ENCODE measurements at places on chromosomes 16 and 17. TPM values are rescaled to one million over a fixed set of nuclear protein-coding genes. Genes with fewer than 3 reads are reported as not detected.
A peak's percentile ranks its signal among the peaks of the same experiment; 100 is the strongest.

GRCh38 chr16:51317575-51317974 is 166.5 kb upstream of the SALL1 start:
- H3K27ac ChIP-seq = no peak overlapping the region
- DNase-seq = no peak
- H3K4me1 ChIP-seq = no peaks in the 10 kb centered on the region
- H3K27me3 ChIP-seq = no peaks in the 10 kb centered on the region
- no peaks in the 10 kb centered on the region for H3K36me3 ChIP-seq

The SLC35B1 gene
- total RNA-seq = 140 TPM

GRCh38 chr17:8728251-8728938 is 16.2 kb downstream of the CCDC42 start:
- H3K36me3 ChIP-seq = no peaks in the 10 kb centered on the region
- H3K27me3 ChIP-seq = no peaks in the 10 kb centered on the region
- no peak overlapping the region for H3K4me3 ChIP-seq
- DNase-seq = no peak

The NXPH3 gene
- total RNA-seq = 2.2 TPM

DNA sequence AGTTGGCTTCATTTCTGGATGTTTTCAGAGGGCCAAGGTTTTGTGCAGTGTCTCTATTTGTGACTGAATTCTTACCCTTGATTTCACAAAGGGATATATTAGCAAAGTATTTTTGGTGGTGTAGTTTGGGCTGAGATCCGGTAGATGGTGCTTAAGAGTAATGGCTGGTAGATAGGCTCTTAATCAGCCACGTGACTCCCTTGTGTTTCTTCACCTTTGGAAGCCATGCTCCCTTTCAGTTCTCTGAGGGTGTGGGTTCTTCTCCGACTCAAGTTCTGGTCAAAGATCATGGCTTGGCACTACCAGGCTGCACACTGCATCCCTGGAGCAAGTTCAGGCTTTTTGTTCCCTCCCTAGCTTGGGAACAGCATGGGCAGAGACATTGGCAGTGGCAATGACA is 887.3 kb downstream of the CDH8 start:
- no peak for DNase-seq
- no peak overlapping the region for H3K27ac ChIP-seq
- no peak overlapping the region for H3K4me3 ChIP-seq
- no peaks in the 10 kb centered on the region for H3K36me3 ChIP-seq

DNA sequence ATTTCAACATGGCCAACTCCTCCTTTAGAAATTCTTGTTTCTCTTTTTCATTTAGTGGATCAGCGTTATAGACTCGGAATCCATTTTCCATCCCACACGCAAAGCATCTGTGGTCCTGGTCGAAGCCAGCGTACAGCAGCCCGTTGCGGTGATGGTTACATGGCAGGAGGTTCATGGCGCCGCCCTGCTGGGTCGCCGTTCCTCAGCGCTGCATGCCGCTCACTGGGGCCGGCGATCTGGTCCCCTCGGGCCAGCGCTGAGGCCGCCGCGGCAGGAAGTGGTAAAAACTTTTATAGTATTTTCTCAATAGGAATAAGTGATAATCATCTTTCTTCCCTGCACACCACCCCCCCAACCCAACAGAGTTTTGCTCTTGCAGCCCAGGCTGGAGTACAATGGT is 29.9 kb upstream of the RHOT1 start:
- DNase-seq = no peak
- H3K4me1 ChIP-seq = peaks cover 15% of the 10 kb centered on the region
- no peaks in the 10 kb centered on the region for H3K27me3 ChIP-seq
- no peak overlapping the region for H3K27ac ChIP-seq
- no peak overlapping the region for H3K4me3 ChIP-seq

DNA sequence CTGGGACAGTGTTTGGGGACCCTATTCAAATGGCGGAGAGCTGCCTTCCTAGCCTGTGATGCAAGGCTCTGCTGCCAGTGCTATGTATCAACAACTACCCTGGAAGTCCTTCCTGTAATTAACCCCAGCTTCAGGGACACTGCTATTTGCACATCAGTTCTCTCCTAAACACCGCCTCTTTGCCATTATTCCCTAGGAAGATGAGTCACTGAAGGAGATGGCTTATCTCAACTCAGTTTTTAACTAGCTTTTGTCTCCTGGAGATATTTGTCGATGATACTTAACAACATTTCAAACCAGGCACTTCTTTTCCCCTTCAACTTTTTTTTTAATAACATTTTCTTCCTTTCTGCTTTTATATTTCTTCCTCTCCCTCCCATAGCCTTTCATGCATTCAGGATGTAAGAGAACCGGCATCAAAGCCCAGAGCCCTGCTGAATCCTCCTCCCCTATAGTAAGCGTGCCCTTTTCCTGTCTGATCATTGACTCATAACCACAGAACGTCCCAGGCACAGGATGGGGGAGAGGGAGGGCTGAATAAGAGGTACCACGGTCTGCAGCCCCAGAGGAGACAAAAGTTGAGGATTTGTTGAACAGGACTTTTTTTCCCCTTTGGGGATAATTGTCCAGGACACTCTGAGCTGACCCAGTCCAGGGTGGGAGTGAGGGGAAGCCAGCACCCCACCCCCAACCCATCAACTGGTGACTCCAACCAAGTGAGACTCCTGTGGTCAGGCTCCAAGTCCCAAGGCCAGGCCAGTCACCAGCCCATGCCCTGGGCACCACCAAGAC is 387.8 kb upstream of the SALL1 start:
- no peaks in the 10 kb centered on the region for H3K36me3 ChIP-seq
- peaks cover 37% of the 10 kb centered on the region for H3K4me1 ChIP-seq
- H3K4me3 ChIP-seq = no peak overlapping the region
- DNase-seq = peak; percentile 88
- H3K27me3 ChIP-seq = no peaks in the 10 kb centered on the region
- H3K27ac ChIP-seq = peak overlapping the region; percentile 65

DNA sequence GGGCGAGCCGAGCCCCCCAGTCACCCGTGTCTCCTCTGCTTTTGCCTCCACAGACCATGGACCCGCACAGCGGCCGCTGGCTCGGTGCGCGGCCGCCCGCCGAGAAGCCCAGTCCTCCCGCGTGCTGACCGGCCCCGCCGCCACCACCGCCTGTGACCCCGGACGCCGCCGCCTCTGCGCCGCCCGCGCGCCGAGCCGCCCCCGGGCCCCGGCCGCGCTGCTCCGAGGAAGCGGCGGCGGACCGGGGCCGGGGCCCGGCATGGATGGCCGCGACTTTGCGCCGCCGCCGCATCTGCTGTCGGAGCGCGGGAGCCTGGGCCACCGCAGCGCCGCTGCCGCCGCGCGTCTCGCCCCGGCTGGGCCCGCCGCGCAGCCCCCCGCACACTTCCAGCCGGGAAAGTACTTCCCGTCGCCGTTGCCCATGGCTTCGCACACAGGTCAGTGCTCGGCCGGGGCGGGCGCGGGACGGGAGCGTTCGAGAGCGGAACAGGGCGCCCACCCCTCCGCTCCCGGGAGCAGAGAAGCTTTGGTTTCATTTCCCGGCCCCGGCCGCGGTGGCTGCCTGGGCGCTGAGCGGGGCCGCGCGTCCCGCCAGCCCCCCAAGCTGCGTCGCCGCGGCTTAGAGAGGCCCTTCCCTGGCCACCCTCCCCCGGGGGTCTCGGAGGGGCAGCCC is 4.4 kb downstream of the BAHCC1 start:
- DNase-seq = peak; percentile 76
- peak overlapping the region; percentile 80 for H3K27ac ChIP-seq
- peaks cover 56% of the 10 kb centered on the region for H3K4me1 ChIP-seq
- peak overlapping the region; percentile 65 for H3K4me3 ChIP-seq
- H3K27me3 ChIP-seq = no peaks in the 10 kb centered on the region

The SEC14L1 gene
- 31.5 TPM for total RNA-seq

The GRN gene
- total RNA-seq = 190 TPM

GRCh38 chr16:83031524-83031923 is 404.8 kb downstream of the CDH13 start:
- H3K4me3 ChIP-seq = no peak overlapping the region
- DNase-seq = no peak
- no peaks in the 10 kb centered on the region for H3K27me3 ChIP-seq
- H3K27ac ChIP-seq = no peak overlapping the region

The NOS2 gene
- not detected for total RNA-seq

DNA sequence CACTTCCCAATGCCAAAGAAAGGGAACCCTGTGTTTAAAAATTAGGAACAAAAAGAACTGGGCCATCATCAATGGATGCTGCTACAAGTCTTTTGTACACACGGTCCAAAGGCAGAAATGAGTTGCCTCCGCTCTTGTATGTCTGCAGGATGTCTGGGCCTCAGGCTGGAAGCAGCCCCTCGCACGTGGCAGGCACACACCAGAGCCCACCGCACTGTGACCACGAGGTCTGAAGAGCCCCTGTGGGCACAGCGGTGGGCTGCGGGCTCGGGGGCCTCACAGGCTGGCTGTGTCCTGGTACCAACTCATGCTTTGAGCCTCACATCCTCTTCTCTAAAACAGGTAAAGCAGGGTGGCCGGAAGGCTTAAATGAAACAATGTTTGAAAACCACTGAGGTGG is 309.3 kb downstream of the C16orf95 start:
- no peaks in the 10 kb centered on the region for H3K27me3 ChIP-seq
- no peak for DNase-seq
- no peaks in the 10 kb centered on the region for H3K36me3 ChIP-seq
- no peak overlapping the region for H3K4me3 ChIP-seq

The DNASE1L2 gene
- 1.4 TPM for total RNA-seq

The SBK1 gene
- total RNA-seq = not detected

The ZFP3 gene
- total RNA-seq = 0.41 TPM

The SLC16A13 gene
- not detected for total RNA-seq

DNA sequence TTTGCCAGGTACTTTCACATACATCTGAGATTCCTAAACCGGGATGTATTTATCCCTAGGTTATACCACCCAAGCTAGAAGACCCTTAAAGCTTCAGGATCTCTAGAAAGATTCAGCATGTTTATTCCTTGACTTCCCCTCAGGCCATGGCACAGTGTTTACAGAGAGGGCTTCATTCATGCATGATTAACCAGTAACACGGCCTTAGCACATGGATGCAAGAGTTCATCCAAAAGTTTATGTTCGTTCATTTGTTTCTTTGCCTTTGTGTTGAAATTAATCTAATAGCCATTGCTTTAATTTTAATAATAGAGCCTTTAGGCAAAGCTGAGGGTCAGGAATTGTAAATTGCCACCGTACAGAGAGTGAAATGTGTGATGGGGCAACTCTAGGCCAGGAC is 13.8 kb downstream of the PCTP start:
- H3K4me1 ChIP-seq = peaks cover 46% of the 10 kb centered on the region
- DNase-seq = no peak
- no peaks in the 10 kb centered on the region for H3K27me3 ChIP-seq
- H3K36me3 ChIP-seq = peaks cover 29% of the 10 kb centered on the region
- no peak overlapping the region for H3K4me3 ChIP-seq

GRCh38 chr16:73976644-73977043 is 320.0 kb upstream of the PSMD7 start:
- no peaks in the 10 kb centered on the region for H3K4me1 ChIP-seq
- DNase-seq = no peak
- H3K36me3 ChIP-seq = no peaks in the 10 kb centered on the region
- no peak overlapping the region for H3K4me3 ChIP-seq

- DNase-seq = peak; percentile 21
- H3K4me1 ChIP-seq = no peaks in the 10 kb centered on the region
- peaks cover 5% of the 10 kb centered on the region for H3K27me3 ChIP-seq
Measured at GRCh38 chr17:32659419-32659842, 172.6 kb downstream of the CDK5R1 start.

- no peak for DNase-seq
- no peak overlapping the region for H3K27ac ChIP-seq
- no peaks in the 10 kb centered on the region for H3K27me3 ChIP-seq
- no peaks in the 10 kb centered on the region for H3K36me3 ChIP-seq
- H3K4me3 ChIP-seq = no peak overlapping the region
- H3K4me1 ChIP-seq = no peaks in the 10 kb centered on the region
Measured at GRCh38 chr16:16988963-16989362, 481.8 kb downstream of the XYLT1 start.

DNA sequence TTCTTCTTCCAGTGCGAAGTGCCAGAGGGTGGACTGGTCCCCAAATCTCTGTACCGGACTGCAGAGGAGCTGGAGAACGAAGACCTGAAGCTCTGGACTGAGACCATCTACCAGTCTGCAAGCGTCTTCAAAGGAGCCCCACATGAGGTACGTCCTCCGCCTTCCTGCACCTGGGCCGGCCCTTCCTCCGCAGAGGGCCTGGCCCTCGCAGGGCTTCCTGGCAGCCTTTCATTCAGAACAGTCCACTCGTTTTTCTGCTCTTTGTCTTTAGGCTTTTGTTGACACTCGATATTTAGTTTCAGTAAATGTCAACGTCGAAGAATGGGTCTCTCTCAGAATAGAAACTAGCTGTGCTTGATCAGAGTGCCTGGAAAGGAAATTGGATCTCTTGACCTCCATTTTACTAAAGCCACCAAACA is 68.6 kb downstream of the SEC14L1 start:
- no peak overlapping the region for H3K4me3 ChIP-seq
- no peak for DNase-seq
- H3K27me3 ChIP-seq = no peaks in the 10 kb centered on the region

The LDHD gene
- 0.24 TPM for total RNA-seq

The BLTP2 gene
- total RNA-seq = 58.8 TPM

GRCh38 chr17:33334703-33335102 is 41.6 kb upstream of the ASIC2 start:
- no peak for DNase-seq
- 0 out of 2 replicates have a peak, but pooled peaks cover 4% of the 10 kb centered on the region for H3K27me3 ChIP-seq
- no peak overlapping the region for H3K27ac ChIP-seq
- H3K4me1 ChIP-seq = no peaks in the 10 kb centered on the region
- H3K36me3 ChIP-seq = no peaks in the 10 kb centered on the region

GRCh38 chr16:20903899-20904506 is 3.4 kb downstream of the LYRM1 start:
- H3K36me3 ChIP-seq = peaks cover 15% of the 10 kb centered on the region
- H3K27ac ChIP-seq = peak overlapping the region; percentile 91
- no peak overlapping the region for H3K4me3 ChIP-seq
- H3K4me1 ChIP-seq = peaks cover 67% of the 10 kb centered on the region
- H3K27me3 ChIP-seq = no peaks in the 10 kb centered on the region

DNA sequence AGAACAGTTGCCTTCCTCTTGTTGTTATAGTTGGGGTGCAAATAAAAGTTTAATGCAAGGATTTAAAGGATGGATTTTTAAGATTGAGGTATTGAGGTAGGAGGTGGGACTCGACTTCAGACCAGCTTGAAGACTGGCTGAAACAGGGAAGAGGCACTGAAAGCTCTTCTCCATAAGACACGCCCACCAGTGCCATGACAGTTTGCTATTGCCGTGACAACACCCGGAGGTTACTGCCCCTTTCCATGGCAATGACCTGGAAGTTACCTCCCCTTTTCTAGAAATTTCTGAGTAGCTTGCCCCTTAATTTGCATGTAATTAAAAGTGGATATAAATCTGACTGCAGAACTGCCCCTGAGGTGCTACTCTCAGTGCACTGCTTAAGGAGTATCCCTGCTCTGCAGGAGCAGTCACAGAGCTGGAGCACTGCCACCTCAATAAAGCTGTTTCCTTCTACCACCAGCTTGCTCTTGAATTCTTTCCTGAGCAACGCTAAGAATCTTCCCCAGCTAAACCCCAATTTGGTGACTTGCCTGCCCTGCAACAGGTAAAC is 122.6 kb downstream of the SHISA6 start:
- no peak for DNase-seq
- no peaks in the 10 kb centered on the region for H3K27me3 ChIP-seq
- no peak overlapping the region for H3K4me3 ChIP-seq

- H3K36me3 ChIP-seq = no peaks in the 10 kb centered on the region
- H3K27me3 ChIP-seq = no peaks in the 10 kb centered on the region
- DNase-seq = no peak
- no peak overlapping the region for H3K27ac ChIP-seq
- no peak overlapping the region for H3K4me3 ChIP-seq
Measured at GRCh38 chr17:55324296-55324978, 59.7 kb downstream of the HLF start.

- peaks cover 14% of the 10 kb centered on the region for H3K36me3 ChIP-seq
- peak overlapping the region; percentile 40 for H3K4me3 ChIP-seq
- H3K27ac ChIP-seq = peak overlapping the region; percentile 55
- H3K4me1 ChIP-seq = peaks cover 76% of the 10 kb centered on the region
- H3K27me3 ChIP-seq = no peaks in the 10 kb centered on the region
- DNase-seq = peak; percentile 84
Measured at GRCh38 chr17:77451894-77452852, 311.4 kb downstream of the SEC14L1 start.
